ENCODE measurements at places on chromosomes 16 and 17.
A peak's percentile ranks its signal among the peaks of the same experiment; 100 is the strongest.

DNA sequence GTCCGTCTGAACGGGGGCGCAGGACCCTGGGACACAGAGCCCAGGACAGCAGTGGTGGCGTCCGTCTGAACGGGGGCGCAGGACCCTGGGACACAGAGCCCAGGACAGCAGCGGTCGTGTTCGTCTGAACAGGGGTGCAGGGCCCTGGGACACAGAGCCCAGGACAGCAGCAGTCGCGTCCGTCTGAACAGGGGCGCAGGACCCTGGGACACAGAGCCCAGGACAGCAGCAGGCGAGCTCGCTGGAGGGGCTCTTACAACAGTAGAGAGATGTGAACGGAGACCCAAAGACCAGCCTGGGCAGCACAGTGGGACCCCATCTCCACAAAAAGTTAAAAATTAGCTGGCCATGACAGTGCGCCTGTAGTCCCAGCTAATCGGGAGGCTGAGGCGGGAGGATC, 40.7 kb downstream of the LMF1 start:
- no peak for DNase-seq

DNA sequence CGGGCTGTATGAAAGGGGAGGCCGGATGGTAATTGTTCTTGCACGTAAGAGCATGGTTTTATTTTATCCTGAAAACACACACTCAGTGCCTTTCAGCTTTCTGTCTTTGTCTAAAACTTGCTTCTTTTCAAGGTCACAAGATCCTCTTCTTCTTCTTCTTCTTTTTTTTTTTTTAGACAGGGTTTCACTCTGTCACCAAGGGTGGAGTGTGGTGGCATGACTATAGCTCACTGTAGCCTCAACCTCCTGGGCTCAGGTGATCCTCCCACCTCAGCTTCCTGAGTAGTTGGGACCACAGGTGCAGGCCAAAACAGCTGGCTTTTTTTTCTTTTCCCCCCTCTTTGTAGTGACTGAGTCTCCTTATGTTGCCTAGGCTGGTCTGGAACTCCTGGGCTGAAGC, 15.9 kb upstream of the ZNF629 start:
- DNase-seq: no peak

DNA sequence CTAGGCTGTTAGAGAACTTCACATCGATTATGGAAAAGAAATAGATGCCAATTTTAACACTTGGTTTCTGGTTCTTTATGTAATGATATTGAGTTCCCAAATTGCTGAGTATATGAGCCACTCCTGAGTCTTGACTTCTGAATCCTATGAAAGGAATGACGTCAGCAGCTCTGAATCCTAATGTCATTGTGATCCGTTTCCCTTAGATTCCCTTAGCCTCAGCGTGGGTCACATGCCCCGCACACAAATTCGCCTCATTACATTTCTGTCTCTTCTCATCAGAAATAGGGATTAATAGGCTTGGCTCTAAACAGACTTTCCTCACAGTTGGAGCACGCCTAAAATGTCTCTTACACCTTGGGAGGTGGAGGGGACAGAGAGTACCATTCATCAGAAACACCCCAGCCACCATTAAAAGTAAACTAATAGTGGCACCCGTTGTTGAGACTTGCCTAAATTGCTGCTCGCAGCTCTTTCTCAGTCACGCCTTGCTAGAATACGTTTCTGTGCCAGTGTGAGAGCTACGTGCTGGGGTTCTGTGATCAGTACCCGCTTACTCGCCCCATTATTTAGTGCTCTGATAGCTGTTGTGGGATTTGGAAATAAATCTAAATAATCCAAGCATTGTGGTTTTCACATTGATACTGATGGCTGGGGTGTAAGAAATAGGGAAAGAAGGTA, 7.1 kb downstream of the MRM3 start:
- no peak for DNase-seq

GRCh38 chr16:29156511-29156910, 171.7 kb downstream of the LAT start:
- no peak for DNase-seq

DNA sequence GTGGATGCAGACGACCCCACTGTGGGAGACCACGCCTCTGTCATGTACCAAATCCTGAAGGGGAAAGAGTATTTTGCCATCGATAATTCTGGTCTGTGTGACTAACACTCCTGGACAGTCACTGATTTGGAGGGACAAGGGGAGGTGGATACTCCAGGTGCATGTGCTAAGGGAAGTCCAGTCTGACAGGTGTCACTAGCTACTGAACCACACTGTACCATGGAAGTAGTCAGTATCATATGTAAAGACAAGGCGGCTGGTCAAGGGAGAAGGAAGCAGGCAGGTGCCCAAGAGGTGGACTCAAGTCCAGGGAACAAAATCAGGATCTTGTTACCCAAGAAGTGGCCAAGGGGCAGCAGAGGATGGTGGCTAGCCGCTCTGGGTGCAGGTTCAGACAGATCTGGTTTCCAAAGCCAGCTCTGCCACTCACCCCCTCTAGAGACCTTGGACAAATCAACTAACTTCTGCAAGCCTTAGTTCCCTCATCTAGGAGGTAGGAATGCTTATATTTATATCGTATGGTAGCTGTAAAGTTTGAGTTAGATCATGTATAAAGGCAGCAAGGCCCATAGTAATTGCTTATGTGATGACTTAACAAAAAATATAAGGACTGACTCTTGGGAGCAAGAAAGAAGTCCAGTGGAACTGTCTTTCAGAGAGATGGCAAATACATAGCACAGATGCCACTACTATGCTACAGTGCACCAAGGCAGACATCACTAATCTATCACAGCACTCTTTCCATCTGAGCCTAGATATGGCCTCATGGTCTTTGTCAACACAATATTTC, 22.1 kb downstream of the CDH5 start:
- DNase-seq: no peak

- peak; percentile 15 for DNase-seq
Observed at GRCh38 chr17:32323811-32324491, 18.0 kb downstream of the C17orf75 start.

GRCh38 chr17:15119968-15120367, 145.2 kb downstream of the PMP22 start:
- DNase-seq: no peak

DNA sequence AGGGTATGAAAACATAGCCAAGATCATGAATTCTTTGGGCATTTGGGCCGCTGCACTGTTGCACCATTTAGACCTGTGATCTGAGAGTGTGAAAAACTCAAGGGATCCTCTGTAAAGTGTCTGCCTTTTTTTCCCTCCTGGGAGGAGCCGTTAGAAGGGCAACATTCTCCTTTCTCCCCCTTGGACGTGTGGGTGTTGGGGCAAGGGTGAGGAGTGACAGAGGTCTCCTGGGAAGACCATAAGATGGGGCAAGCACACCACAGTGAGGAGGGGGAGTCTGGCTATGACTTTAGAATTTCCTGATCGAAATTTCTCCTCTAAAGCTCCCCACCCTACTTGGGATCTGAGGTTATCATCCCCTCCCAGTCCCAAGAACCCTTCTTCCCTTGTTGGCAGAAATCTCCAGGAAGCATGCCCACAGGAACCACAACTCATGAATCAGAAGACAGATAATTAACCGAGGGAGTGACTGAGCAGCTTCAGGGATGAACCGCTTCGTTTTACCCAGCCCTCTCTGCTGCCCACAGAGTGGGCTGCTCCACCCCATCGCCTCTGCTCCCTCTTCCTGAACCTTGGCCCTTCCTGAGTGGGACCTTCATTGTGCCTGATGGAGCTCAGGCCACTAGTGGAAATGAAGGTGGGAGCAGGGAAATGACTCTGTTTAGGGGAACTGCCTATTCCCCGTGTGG, 4.2 kb downstream of the ITGB3 start:
- no peak for DNase-seq

DNA sequence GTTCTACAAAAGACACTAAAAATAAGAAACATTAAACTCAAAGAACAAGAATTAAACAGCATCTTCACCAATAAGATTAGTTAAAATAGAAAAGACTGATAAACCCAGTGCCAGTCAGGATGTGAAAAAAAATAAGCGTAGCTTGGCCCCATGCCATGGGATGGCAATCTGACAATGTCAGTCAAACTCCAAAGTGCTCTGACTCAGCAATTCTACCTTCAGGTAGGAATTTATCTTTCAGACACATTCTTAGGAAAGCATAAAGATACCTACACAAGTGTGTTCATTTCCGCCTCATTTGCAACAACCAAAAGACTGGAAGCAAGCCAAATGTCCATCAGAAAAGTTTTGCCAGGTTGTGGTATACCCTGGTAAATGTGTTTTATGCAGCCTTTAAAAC, 9.1 kb upstream of the MPO start:
- DNase-seq: no peak

- DNase-seq: no peak
Observed at GRCh38 chr16:16982614-16983013, 488.1 kb downstream of the XYLT1 start.

- no peak for DNase-seq
Observed at GRCh38 chr17:42779304-42779935, 990 bp upstream of the WNK4 start.

- DNase-seq: no peak
Observed at GRCh38 chr17:82583720-82584234, 64.2 kb downstream of the FOXK2 start.

- peak; percentile 92 for DNase-seq
Observed at GRCh38 chr17:29617125-29617480, 5.6 kb downstream of the CORO6 start.

GRCh38 chr16:22255335-22255734, 41.9 kb upstream of the POLR3E start:
- DNase-seq: no peak

GRCh38 chr17:7781429-7781828, 52.6 kb upstream of the KDM6B start:
- DNase-seq: no peak

DNA sequence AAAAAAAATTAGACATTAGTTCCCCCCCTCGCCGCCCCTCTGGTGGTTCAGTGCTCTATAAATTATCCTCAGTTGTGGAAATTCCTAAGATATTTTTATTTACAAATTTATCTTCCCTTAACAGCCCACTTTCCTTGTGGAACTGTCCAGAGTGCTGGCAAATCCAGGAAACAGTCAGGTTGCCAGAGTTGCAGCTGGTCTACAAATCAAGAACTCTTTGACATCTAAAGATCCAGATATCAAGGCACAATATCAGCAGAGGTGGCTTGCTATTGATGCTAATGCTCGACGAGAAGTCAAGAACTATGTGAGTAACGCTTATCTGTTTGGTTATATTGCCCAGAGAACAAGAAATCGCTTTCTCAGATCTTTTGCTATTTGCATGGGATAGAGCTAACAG, 2.9 kb downstream of the KPNB1 start:
- no peak for DNase-seq

GRCh38 chr16:81661082-81661481, 118.0 kb upstream of the PLCG2 start:
- no peak for DNase-seq

DNA sequence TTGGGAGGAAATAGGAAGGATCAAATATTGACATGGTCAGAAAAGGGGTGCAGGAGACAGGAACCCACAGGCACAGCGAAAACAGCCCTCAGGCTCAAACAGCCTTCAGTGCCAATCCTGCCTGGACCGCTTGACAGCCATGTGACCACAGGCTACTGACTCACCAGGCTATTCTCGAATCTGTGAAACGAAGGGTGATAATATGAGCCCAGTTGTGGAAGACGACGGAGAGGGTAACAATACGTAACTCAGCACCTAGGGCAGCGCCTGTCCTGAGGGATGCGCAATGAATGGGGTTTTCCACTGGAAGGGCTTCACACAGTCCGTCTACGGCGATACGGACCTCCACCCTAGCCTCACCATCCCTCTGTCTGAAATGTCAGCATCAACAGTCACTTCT, 117.3 kb upstream of the RCVRN start:
- no peak for DNase-seq

GRCh38 chr17:69882281-69882680, 192.7 kb upstream of the KCNJ16 start:
- no peak for DNase-seq

GRCh38 chr17:16521070-16521727, 29.2 kb upstream of the LRRC75A start:
- DNase-seq: peak; percentile 19

- DNase-seq: no peak
Observed at GRCh38 chr17:73397856-73398540, 86.2 kb upstream of the CDC42EP4 start.

- no peak for DNase-seq
Observed at GRCh38 chr16:88784074-88784855, 755 bp downstream of the PIEZO1 start.

DNA sequence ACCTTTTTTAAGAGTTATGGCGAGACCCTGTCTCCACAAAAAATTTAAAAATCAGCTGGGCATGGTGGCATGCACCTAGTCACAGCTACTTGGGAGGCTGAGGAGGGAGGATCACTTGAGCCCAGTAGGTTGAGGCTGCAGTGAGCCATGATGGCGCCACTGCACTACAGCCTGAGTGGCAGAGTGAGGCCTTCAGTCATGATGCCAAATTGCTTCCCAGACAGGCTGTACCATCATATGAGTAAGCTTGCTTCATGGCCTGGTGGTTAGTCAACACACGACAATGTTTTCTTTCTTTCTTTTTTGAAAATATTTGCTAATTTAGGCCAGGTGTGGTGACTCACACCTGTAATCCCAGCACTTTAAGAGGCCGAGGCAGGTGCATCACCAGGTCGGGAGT, 12.5 kb downstream of the NTAN1 start:
- no peak for DNase-seq

DNA sequence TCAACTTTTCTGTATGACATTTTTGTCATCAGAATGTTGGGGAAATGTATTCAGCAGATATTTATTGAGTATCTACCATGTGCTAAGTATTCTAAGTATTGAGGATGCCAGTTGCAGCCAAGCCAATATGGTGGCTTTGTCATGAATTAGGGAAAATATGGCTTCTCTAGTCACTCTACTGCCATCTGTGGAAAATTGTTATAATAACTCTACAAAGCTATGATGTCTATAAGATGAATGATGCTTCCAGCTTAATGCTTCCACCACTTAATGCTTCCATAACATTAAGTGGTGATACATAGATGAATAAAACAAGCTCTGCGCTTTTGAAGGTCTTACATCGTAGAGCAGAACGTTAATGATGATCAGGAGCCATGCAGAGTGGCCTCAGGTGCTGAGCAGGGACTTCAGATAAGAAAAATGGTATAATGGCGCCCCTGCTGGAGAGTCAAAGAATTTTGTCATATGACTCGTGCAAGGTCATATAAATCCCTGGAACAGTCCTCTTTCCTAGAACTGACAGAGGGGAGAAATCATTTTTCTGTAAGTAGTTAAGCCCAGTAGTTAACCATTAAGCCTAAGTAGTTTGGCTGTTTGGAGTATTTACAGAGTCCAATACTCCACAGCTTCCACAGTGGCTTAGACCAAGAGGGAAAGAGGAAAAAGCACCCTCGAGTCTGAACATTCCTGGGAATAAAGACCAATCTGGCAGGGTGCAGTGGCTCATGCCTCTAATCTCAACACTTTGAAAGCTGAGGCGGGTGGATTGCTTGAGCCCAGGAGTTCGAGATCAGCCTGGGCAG, 2.7 kb upstream of the TMIGD1 start:
- peak; percentile 38 for DNase-seq

- no peak for DNase-seq
Observed at GRCh38 chr16:1256874-1257322, 1.0 kb downstream of the TPSD1 start.
